ENCODE measurements at places on chromosomes 1 and 21.

DNA sequence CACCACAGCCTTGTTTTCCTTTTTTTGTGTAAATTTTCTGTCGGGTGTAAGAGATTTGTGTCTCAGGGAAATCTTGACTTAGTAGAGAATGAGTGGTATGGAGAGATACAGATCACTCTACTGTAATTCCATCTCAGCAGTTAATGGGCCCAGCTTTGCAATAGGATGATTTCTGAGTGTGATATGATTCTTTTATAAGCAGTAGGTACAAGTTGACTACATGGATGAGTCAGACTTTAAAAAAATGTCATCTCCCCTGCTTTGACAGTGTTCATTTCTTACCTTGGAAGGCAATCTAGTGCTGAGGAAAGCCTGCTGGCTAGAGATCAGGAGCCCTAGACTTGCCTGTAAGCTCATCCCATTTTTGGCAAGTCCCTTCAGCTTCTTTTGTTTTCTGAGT lies 261.9 kb downstream of the RYR2 start:
- DNase-seq: no peak

DNA sequence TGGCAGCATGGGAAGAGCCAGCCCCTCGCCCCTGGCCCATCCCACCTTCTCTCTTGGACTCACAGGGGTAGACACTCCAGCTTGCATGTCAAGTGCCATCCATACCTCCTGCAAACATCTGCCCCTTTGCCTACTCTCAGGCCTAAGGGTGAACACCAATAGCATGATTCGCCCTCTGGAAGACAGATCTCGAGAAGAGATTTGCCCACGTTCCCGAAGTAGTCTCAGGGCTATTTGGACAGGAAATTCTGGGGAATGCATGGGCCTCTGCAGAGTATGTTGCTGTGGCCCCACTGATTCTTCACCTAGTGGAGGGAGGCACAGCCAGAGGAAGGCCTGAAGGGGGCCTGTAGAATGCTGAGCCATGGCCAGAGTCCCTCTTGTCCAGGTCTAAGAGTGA lies 29.8 kb upstream of the DNASE2B start:
- DNase-seq: no peak

DNA sequence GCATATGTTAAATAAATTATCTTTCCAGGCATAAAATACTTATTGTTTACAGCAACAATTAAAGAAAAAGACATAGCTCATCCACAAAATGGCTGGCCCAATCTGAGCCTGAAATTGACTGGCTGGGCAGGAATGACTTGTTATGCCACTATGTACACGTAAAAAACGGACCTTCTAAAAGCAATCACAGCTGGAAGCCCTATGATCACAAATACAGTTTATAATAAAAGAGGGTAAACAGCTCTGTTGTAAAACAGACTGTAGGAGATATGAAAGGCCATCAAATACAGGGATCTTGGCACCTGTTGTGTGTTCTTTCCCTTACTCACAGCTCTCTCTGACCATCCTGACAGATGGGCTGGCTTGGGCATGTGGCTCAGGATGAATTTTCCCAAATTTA lies 70.5 kb upstream of the DMRTA2 start:
- DNase-seq: no peak

GRCh38 chr1:146046664-146047063 lies 25.1 kb upstream of the HJV start:
- no peak for DNase-seq

GRCh38 chr21:29568020-29568697 lies 269.4 kb downstream of the BACH1 start:
- DNase-seq: no peak

- no peak for DNase-seq
Measured at GRCh38 chr1:45769261-45769932, 18.9 kb upstream of the IPP start.

- no peak for DNase-seq
Measured at GRCh38 chr1:27438621-27439061, 46.2 kb downstream of the GPR3 start.

GRCh38 chr21:27371115-27371974 lies 404.5 kb upstream of the ADAMTS5 start:
- DNase-seq: no peak

DNA sequence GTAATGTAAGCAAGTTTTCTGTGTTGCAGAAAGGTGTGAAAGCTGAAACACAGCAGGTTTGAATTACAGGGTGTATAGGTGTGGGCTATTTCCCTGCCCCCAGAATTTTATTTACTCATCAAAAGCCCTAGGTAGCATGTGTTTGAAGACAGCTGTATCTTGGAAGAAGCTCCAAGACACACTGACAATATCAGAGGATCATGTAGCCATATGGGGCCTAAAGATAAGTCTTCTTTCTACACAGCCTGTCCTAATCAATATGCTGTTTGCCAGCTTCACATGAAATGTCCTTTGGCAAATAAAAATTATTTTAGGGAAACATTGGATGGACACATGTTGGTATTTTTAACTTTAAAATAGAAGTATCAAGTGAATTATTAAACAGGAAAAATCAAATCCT lies 17.5 kb upstream of the SUCO start:
- no peak for DNase-seq

DNA sequence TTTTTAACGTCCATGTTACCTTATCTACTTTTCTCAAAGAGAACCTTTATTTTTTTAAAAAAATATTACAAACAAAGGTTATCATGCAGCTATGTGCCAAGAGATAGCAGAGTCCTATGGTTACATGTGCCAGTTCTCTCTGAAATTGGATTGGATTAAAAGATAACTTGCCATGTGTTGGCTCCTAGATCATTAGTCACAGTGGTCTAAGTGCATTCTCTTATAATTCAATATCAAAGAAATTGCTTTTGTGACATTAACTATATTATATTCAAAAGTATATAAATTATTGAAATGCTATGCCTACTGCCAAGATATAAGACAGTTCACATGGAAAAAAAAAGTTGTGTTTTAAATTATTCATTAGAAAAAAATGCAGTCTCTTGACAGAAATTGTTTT lies 494.2 kb downstream of the NEGR1 start:
- no peak for DNase-seq

GRCh38 chr1:17199267-17200044 lies 5.5 kb upstream of the PADI1 start:
- no peak for DNase-seq

- DNase-seq: no peak
Measured at GRCh38 chr21:25967901-25968438, 202.6 kb downstream of the APP start.

- no peak for DNase-seq
Measured at GRCh38 chr21:25577424-25578055, 29.7 kb downstream of the MRPL39 start.

DNA sequence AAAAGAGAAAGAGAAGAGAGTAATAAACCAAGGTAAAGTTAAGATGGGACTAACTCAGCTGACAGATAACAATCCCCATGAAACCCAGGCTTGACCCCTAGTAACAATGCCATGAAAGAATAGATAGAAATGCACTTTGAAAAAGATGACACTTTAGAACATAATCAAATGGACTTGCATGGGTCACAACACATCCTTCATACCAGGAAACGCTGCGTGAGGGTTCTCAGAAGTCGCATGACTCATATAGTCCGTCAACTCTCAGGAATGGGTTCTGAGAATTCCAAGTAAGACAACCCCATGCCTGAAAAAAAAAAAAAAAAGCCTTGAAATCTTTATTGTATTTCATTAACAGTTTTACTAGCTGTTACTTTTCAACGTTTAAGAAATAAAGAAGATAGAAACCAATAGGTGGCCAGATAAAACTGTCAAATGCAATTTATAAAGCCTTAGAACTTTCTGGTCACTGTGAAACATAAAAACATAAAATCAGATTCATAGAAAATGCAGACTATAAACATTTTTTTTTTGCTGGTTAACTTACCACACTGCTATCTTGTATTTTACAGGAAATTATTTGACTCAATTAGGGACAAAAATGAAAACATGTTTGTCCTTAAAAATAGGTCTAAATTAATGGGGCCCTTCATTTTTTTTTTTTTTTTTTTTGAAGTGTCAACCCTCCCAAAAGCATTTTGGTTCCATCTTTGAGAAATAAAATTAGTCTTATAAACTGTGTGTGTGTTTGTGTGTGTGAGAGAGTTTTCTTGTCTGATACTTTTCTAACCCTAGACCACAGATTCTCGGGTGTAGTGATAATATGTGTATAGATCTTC lies 202.1 kb downstream of the NCAM2 start:
- peak; percentile 12 for DNase-seq

DNA sequence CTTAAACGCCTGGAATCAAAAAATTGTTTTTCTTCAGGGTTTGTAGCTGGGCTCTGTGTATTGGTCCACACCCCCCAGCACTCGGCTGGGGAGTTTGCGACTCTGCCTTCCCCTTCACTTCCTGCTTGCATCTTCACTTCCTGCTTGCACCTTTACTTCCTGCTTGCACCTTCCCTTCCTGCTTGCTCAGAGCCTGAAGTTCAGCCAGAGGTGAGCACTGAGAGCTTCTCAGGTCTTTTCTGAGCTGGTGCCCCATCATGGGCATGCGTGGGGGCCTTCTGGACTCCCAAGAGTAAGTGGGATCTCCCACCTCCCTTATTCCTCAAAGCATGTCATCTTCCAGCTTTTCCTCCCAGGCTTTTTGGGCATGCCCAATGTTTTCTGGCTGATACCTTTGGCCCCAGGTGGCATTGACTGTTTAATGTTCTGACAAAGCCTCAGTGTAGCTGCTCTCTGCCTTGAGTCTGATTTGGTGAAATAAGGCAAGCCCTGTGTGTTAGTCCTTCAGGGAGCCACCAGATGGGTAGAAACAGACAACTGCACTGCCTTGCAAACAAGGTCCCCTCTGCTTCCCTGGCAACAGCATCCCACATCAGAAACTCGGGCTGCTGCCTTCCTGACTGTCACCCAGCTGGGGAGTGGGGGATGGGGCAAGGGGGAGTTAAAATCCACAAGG lies 3.5 kb downstream of the KRTAP10-2 start:
- DNase-seq: peak; percentile 42

DNA sequence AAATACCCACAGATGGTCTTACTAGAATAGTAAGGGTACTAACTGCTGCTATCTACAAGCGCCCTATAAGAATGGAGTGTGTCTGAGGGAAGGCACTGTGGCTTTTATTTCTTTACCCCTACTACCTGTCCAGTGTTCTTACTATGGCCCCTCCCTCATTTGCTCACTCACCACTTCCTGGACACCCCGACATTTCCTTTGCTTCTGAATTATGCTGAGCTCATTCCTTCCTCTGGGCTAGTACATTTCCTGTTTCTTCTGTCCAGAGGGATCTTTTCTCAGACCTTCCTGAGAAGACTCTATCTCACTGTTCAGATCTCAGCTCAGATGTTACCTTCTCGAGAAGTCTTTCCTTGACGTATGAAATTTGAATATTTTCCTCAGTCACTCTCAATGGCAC lies 192.1 kb upstream of the DAB1 start:
- DNase-seq: no peak

DNA sequence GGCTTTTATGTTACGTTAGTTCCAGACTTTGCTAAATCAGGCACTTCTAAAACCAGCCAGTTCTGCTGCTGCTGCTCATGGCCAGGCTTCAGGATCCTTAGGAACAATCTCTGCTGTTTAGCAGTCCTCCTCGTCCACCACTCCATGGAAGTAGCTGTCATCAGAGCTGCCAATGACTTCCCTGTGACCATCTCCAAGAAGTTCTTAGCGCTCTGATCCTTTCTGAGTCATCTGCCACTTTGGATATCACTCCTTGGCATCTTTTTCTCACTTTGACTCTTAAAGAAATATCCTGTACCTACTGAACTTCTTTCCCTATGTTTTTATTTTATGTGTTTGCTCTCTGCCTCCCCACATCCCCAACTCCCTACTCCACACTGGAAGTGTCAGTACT lies 14.7 kb upstream of the IRF2BP2 start:
- DNase-seq: no peak

GRCh38 chr1:22045604-22046228 lies 6.8 kb upstream of the CDC42 start:
- DNase-seq: no peak

GRCh38 chr1:226497276-226497833 lies 51.2 kb upstream of the STUM start:
- no peak for DNase-seq

GRCh38 chr21:46100426-46100825 lies 2.5 kb downstream of the COL6A2 start:
- DNase-seq: no peak

- DNase-seq: no peak
Measured at GRCh38 chr1:3009556-3009955, 11.7 kb upstream of the ACTRT2 start.

- no peak for DNase-seq
Measured at GRCh38 chr21:18369115-18369514, 34.5 kb downstream of the TMPRSS15 start.

DNA sequence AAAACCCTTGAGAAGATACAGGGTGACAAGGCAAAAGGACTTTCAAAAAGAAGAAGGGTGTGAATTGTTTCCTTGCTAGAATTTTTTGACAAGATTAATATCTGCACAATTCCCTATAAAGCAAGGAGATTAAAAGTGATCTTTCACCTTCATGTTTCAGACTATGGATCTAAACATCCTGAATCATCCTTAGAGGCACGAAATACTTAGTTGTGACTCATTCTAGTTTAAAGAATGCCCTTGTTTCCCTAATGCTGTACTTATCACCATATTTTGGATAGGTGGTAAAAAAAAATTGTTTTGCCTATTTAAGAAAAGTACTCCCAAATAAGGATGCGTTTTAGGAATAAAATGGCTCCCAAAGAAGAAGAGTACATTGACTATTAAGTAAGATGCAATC lies 415.1 kb downstream of the LRRIQ3 start:
- DNase-seq: no peak

DNA sequence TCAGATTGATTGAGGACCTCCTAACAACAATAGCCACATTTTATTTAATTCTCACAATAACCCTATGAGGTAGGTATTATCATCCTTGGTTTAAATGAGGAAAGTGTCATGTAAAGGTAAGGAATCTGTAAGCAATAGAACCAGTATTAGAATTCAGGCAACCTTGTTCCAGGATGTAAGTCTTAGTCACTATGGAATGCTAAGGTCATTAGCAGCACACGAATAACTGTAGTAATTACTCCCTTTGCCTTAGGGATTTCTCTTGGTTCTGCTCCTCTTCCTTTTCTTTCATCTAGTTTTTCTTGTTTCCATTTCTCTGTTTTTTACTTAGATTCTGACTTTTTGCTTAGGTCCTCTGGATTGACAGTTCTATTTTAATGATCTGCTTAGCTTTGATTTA lies 23.1 kb upstream of the ATP6V1G3 start:
- DNase-seq: no peak

DNA sequence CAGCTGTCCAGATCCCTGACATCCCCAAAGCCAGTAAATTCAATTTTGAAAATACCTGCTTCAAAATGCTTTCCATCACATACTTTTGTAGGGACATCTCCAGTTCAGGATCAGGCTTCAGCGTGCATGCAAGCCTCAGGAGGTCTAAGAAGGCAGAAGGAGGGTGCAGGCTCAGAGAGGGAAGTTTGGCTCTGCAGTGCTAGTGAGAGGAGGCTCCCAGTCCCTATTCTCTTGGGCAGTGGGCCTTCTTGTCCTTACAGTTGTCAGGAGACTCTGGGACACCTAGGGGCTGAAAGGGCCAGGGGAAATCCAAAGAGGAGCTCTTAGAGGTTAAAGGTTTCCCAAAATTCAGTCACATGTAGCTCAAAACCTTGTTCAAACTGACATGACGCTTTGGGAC lies 20.1 kb downstream of the ADCY10 start:
- DNase-seq: no peak
